ENCODE measurements at places on chromosomes 1 and 21.
A peak's percentile ranks its signal among the peaks of the same experiment; 100 is the strongest.

GRCh38 chr1:15262706-15263105, 15.7 kb downstream of the FHAD1 start:
- DNase-seq, result no peak

DNA sequence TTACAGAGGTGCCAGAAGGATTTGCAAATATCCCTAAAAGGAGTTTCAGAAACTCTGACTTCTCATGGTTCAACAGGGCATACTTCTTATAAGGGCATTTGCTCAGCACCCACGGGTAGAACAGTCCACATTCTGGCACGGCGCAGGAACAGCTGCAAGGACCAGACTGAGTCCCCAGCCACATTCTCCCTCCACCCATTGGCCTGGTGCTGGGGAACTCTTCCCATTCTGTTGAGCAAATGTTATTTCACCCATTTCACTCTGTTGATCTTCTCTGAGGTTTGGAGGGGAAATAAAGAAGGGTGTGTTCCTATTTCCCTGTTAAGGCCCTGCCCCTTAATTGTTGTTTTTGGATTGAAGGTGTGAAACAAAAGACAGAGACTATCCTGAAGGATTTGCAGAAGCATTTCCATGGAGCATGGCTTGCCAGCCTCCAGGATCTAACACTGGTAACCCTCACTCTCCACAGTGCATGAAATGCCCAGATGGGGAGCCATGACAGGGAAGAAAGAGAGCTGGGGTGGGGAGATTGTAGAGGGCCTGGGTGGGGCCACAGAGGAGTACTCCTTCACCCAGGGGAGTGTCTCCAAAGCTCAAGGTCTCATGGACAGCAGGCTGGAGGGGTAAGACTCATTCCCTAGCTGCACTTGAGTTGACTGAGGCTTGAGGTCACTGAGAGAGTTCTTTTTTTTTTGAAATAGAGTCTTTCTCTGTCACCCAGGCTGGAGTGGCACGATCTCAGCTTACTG, 35.0 kb downstream of the INAVA start:
- DNase-seq, result no peak

- no peak for DNase-seq
These were observed 60.7 kb upstream of the DIP2A start for GRCh38 chr21:46397993-46398392.

DNA sequence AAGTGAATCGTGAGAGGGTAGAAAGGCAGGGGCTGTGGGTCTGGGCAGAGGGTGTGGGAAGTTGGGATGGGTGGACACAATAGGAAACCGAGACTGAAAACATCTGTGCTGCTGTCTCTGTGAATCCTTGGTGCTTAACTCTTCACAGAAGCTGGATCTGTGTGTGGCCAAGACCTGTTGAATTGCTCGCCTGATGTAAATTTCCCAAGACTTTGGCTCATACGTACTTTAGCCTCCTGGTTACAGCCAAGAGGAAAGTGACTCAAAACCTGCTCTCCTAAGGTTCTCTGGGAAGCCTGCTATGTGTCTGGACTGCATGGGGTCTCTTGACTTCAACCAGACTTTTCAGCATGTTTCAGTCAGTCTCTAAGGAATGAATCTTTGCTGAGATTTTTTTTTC, 270.3 kb downstream of the RWDD3 start:
- DNase-seq, result no peak

- DNase-seq, result no peak
These were observed 216.2 kb downstream of the SETD4 start for GRCh38 chr21:35843911-35844667.

DNA sequence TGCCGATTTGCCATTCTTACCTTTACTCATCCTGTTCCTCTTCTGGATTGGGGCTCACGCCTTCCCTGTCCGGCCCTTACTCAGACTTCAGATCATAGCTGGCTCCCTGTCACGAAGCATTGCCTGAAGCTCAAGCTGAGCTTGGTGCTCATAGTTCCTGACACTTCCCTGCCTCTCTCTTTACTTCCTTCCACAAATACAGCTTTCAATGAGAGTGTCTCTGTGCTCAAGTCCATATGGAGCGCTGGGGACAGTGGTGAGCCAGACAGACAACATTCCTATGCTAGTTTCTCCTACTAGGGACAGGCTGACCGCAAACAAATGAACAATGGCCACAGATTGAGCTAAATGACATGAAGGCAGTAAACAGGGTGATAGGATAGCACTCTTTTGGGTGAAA, 38.1 kb downstream of the HHAT start:
- DNase-seq, result no peak

- no peak for DNase-seq
These were observed 6.6 kb downstream of the DVL1 start for GRCh38 chr1:1342584-1343115.

- DNase-seq, result no peak
These were observed 20.4 kb upstream of the FMOD start for GRCh38 chr1:203371288-203371687.

GRCh38 chr1:29237129-29237821, 953 bp downstream of the PTPRU start:
- DNase-seq, result no peak

DNA sequence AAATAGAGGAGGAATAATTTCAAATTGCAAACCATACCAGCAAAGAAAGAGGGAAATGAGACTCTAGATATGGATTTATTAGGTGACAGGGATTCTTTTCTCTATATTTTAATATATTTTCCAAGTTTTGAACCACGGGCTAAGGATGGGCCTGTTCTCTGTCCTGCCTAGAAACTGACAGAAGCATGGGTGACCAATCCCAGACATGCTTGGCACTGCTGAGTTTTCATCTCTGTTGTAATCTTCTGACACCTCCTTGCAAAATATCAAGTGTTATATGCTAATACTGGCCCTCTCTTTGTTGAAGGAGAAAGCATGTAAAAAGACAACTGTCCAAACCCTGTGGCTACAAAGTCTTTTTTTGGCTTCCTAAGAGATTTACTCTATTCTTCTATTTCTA, 774 bp upstream of the ANGPTL7 start:
- DNase-seq, result no peak

GRCh38 chr1:204069887-204070286, 3.0 kb upstream of the SOX13 start:
- no peak for DNase-seq

DNA sequence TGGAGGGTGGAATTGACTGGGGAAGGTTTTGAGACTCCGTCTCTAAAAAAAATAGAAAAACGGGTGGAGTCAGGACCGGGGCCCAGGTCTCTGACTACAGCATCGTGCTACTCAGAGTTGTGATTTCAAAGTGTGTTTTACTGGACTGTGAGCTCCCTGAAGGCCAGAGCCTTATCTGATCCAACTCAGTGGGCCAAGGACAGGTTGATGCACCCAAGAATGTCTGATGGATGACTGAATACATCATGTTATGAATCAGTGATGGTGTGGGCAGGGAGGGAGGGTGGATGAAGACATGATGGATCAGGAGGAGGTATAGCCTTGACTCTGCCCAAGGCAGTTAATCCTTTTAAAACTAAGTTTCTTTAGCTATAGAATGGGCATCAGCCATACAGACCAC, 81.6 kb downstream of the FOXD2 start:
- no peak for DNase-seq

DNA sequence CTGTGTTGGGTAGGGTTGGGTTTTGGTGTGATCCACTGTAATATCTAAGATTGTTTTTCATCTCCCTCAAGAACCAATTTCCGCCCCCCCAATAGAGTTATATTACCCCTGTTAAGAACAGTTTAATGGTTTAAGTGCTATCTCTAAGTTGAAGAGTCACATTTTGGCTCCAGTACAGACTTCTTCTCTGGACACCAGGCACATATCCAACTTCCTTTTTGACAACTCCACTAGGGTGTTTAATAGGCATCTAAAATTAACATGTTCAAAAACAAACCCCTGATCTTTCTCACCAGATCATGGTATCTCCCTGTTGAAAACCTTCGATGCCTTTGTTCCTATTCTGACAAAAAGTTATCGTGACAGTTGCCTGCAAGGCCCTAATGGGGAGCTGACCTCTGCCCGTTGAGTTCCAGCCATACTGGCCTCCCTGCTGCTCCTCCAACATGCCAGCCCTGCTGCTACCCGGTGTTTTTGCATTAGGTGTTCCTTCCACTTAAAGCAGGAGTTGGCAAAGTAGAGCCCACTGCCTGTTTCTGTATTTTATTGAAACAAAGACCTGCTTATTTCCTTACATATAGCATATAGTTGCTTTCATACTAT, 18.6 kb downstream of the USP24 start:
- DNase-seq, result no peak

GRCh38 chr1:30733493-30733892, 10.1 kb upstream of the MATN1 start:
- no peak for DNase-seq

DNA sequence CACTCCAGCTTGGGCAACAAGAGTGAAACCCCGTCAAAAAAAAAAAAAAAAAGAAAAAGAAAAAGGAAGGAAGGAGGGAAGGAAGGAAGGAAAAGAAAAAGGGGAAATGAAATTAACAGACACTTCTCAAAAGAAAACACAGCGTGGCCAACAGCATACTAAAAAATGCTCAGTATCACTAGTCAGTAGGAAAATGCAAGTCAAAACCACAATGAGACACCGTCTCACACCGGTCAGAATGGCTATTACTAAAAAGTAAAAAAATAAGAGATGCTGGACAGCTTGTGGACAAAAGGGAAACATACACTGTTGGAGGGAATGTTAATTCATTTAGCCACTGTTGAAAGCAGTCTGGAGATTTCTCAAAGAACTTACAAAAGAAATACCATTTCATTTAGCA, 369.5 kb upstream of the BRINP3 start:
- no peak for DNase-seq

DNA sequence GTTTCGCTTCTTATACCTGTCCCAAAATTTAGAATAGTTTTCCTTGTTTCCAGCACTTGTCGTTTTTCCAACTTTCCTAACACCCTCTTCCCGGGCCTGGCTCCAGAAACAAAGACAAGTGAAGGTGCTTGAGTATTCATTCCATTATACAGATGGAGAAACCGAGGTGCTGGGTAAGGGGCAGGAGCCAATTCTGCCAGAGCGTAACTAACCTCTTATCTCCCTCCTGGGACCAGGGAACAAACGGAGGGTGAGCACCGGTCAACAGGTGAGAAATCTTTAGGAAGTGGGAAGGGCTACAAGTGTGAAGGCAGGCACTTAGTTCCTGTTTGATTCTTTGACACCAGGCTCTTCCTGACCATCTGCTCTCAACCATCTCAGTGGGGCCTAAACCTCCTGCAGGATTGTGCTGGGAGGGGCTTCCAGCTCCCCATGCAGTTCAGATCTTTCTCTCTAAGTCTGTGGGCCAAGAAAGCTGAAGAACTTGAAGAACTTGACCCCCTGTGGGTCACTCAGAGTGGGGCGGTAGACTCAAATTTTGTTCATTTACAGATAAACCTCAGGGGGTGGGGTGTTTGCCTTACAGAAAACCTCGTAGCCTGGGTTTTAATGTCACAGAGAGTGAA, 8.7 kb downstream of the PLXNA2 start:
- no peak for DNase-seq

DNA sequence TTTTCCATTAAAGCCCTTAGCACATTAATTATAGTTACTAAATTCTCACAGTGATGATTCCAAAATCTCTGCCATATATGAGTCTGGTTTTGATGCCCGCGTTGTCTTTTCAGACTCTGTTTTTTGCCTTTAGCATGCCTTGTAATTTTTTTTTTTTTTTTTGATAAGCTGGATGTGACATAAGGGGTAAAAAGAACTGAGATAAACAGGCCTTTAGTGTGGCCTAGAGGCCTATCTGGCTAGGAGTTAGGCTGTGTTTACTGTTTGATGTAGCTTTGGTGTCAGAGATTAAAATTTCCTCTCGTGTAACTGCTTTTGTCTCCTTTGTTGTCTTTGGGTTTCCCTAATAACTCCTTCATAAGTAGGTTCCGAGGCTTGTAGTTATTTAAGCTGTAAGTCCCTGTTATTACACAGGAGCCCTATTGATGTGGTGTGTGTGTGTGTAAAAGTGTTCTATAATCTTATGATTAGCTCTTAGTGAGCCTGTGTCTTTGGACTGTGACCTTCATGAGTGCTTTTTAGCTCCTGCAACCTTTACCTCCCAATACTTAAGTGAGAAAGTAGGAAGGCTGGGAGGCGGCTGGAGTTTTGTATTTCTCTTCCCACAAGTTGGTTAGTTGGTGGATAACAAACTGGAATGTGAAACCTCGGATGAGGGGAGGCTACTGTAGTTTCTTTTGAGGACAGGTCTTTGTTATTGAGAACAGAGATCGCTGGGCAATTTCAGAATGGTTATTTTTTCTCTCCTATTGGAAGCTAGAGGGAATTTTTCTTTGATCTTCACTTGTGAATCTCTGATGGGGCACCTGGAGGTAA, 19.3 kb downstream of the HS2ST1 start:
- no peak for DNase-seq

DNA sequence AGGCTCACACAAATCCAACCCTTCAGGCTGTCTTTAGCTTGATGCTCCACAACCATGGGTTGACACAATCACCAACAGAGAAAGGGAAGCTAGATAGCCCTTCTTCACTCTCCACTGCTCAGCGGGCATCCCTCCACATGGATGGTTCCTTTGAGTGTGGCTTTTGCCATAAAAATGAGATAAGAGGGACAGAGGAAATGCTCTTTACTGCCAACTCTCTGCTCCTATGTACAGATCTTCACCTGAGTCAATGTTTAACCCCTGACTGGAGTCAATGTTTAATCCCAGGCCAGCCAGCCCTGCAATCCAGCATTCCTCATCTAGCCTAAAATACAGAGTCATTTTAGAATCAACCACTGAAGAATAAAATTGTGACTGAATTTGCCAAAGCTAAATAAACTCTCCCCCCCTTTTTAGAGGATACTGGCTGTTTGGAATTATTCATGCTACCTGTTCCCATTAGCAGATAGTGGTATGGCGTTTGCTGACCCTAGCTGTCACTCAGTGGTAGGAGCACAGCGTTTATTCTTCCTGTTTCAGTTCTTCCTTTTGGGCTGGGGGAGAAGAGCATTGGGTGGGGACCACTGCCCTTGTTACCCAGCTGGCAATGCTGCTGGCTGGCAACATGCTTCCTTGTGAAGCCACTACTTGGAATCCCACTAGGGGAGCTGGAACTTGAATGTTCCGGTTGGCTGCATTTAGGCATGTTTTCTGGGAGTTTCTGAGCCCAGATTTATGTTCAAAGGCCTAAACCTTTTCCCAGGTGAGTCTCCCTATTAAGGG, 5.2 kb upstream of the PIGR start:
- DNase-seq, result no peak

- DNase-seq, result no peak
These were observed 7.6 kb upstream of the COL18A1 start for GRCh38 chr21:45397381-45397780.

- peak; percentile 76 for DNase-seq
These were observed at the start of gene COL9A2 for GRCh38 chr1:40316595-40317393. Gene COL9A2, minus strand, starts transcription at chr1:40317286. Its CDS starts 89 bp downstream, at chr1:40317197.

- DNase-seq, result no peak
These were observed 27.3 kb upstream of the RNF19B start for GRCh38 chr1:32991819-32992488.

GRCh38 chr1:240409615-240410014, 202.3 kb downstream of the GREM2 start:
- no peak for DNase-seq

- no peak for DNase-seq
These were observed 221.9 kb downstream of the GIPC2 start for GRCh38 chr1:78267513-78268218.

DNA sequence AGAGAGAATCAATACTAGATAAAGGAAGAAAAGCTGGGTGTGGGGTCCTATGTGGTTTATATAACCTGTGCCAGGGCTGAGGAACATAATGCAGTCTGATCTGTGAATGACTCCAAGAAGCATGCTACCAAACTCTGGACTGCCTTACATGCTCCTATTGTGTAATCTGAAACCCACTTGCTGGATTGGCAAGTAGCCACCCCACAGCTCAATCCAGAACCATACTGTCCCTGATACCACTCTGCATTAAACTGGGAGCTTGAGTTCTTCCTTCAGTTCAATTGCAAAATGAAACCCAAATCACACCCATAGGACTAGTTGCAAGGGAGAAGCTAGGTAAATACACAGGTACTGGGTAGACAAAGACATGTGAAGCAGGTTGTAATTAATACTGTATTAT, 115.4 kb upstream of the NEGR1 start:
- DNase-seq, result peak; percentile 0

All from NCI-H1092 (cell line).